ENCODE measurements at places on chromosomes 16 and 17.

- peak; percentile 81 for DNase-seq
Measured at GRCh38 chr16:62831235-62831850, 795.1 kb upstream of the CDH8 start.

DNA sequence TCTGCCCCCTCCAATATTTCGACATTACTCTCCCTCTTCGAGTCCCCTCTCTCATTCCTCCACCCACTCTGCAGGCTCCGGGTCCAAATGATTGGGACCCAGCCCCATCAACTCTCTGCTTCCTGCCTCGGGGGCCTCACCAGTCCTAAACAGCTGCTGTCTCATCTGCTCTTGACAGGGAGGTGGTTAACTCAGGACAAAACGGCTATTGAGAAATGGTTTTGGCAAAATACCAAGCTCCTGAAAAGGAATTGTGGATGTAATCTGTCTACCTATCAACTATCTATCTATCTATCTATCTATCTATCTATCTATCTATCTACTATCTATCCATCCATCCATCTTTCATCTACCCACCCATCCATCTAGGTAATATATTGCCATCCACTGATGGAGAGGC lies 2.2 kb downstream of the CD300H start:
- DNase-seq = no peak

- no peak for DNase-seq
Measured at GRCh38 chr16:82059983-82060421, 24.9 kb downstream of the HSD17B2 start.

DNA sequence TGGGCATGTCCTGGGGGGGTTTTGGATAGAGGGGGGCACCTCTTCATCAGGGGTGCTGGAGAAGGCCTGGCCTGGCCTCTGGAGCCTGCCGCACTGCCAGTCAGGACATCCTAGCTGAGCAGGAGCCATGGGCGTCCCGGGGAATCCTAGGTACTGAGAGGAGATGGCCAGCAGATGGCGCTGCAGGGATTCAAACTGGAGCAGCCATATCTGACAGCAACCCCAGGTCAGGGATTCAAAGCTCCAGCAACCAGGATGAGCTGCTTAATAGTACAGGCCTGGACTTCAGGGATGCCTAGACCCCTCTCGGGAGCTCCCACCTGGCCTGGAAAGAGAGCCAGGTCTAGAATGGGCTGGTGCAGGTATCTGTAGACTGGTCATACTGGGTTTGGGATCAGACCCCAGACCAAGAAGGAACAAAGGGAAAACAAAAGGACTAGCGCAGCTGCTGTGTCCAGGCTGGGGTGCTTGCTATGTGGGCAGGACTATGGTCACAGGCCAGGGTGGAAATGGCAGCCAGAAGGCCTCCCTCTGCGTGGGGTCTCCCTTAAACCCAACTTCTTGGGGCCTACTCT lies 306.9 kb upstream of the RBFOX1 start:
- peak; percentile 53 for DNase-seq

- DNase-seq = peak; percentile 47
Measured at GRCh38 chr17:65558683-65559460, 2.6 kb downstream of the AXIN2 start.
